Karpas-422 (cell line): ENCODE measurements at places on chromosomes 16 and 17. TPM values are rescaled to one million over a fixed set of nuclear protein-coding genes. Genes with fewer than 3 reads are reported as not detected.

The NPIPB9 gene
- 1.6 and 4.3 TPM in 2 replicates for total RNA-seq

The METTL22 gene
- 42.5 and 48.9 TPM in 2 replicates for total RNA-seq

The FOXC2 gene
- 0.07 TPM in 1 of 2 replicates, not detected in the other for total RNA-seq

The SLC12A3 gene
- 0.14 TPM in 1 of 2 replicates, not detected in the other for total RNA-seq

The PRSS21 gene
- total RNA-seq = not detected in 2 replicates

The KRT33A gene
- total RNA-seq = not detected in 2 replicates

The KRTAP3-2 gene
- not detected in 2 replicates for total RNA-seq

The CEP112 gene
- total RNA-seq = 0.07 TPM in 1 of 2 replicates, not detected in the other

The SLC35G6 gene
- not detected in 2 replicates for total RNA-seq

The CANT1 gene
- 22.7 and 27.6 TPM in 2 replicates for total RNA-seq

The KRTAP2-3 gene
- not detected in 2 replicates for total RNA-seq

The ST3GAL2 gene
- total RNA-seq = 48.1 and 62.4 TPM in 2 replicates

The MSLN gene
- 0.47 TPM in 1 of 2 replicates, not detected in the other for total RNA-seq

The SLX1B gene
- total RNA-seq = 7.8 and 54.8 TPM in 2 replicates

The CDK5RAP3 gene
- total RNA-seq = 213 and 402 TPM in 2 replicates

The HDAC5 gene
- 24.4 and 44.2 TPM in 2 replicates for total RNA-seq

The MPO gene
- not detected in 2 replicates for total RNA-seq

The MPP2 gene
- total RNA-seq = not detected in 2 replicates

The SDR42E1 gene
- total RNA-seq = 4.4 TPM in 2 replicates

The KCNH6 gene
- total RNA-seq = not detected in 2 replicates

The TPSG1 gene
- not detected in 2 replicates for total RNA-seq

The RCVRN gene
- total RNA-seq = not detected in 2 replicates

The FBXL19 gene
- 24.5 and 59.5 TPM in 2 replicates for total RNA-seq

The UBALD1 gene
- total RNA-seq = 10.0 and 30.6 TPM in 2 replicates

The CBFA2T3 gene
- total RNA-seq = not detected in 2 replicates
